ENCODE measurements at places on chromosomes 6 and 20. TPM values are rescaled to one million over a fixed set of nuclear protein-coding genes. Genes with fewer than 3 reads are reported as not detected.

Gene HLA-E
- 717 TPM for total RNA-seq

Gene POM121L2
- not detected for total RNA-seq

Gene HRH3
- not detected for total RNA-seq

Gene FAM229B
- total RNA-seq, result 10.4 TPM

Gene CLVS2
- not detected for total RNA-seq

Gene KIAA1755
- 0.05 TPM for total RNA-seq

Gene EMILIN3
- total RNA-seq, result 0.09 TPM

Gene MAFB
- 3.4 TPM for total RNA-seq

Gene OXT
- not detected for total RNA-seq

Gene SLC26A8
- under 0.01 TPM for total RNA-seq

Gene HTR1B
- 6.1 TPM for total RNA-seq

Gene MEI4
- total RNA-seq, result not detected

Gene HLA-DPB1
- total RNA-seq, result 22.4 TPM

Gene PROKR2
- not detected for total RNA-seq

Gene ZNF334
- total RNA-seq, result 0.34 TPM

Gene TMEM74B
- total RNA-seq, result 0.60 TPM

Gene CGA
- total RNA-seq, result not detected

Gene ISM1
- total RNA-seq, result 0.09 TPM

Gene ATP9A
- 39.7 TPM for total RNA-seq

Gene WFDC5
- total RNA-seq, result not detected

Gene ASIP
- not detected for total RNA-seq

Gene GPR63
- under 0.01 TPM for total RNA-seq

Gene NKX2-2
- total RNA-seq, result not detected

Gene PAK5
- not detected for total RNA-seq

Gene RARS2
- 38.3 TPM for total RNA-seq

Gene XKR7
- total RNA-seq, result not detected
